Dorsolateral prefrontal cortex (tissue), 122 donors: ENCODE measurements at places on chromosomes 1 and 21. TPM values are rescaled to one million over a fixed set of nuclear protein-coding genes. Genes with fewer than 3 reads are reported as not detected.

The CCDC30 gene
- 26.0 TPM for total RNA-seq

The NUP210L gene
- 0.07 TPM for total RNA-seq

The COL24A1 gene
- total RNA-seq = 11.1 TPM

The RIMKLA gene
- 32.9 TPM for total RNA-seq

The KRTAP10-10 gene
- total RNA-seq = not detected

The MAP3K21 gene
- 9.0 TPM for total RNA-seq

The GBP6 gene
- not detected for total RNA-seq

- no peak for DNase-seq
These were observed at the start of gene GPR153 for GRCh38 chr1:6260961-6261614. Gene GPR153 (minus strand): TSS chr1:6261098. CDS start chr1:6254905, 6,193 bp downstream.

GRCh38 chr21:36209626-36210171 lies 53.1 kb downstream of the DOP1B start:
- peak; percentile 25 for DNase-seq

DNA sequence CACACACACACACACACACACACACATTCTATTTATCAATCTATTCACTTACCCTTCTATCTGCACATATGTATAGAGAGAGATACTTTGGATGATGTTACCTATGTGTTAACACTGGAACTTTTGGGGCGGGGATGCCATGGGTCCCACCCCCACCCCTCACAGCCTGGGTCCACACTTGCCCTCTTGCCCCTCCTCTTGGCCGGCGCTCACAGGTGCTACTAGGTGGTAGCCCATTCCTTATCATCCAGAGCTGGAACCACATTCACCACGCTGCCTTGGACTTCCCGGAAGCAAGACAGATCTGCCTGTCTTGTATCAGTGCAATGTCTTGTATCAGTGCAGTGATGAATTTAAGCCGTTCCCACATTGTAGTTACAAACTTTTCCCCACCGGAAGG lies 85.1 kb downstream of the LBR start:
- DNase-seq = no peak

GRCh38 chr1:155086856-155087535 lies 8.4 kb downstream of the EFNA3 start:
- DNase-seq = no peak

GRCh38 chr1:74908797-74909196 lies 175.8 kb downstream of the TYW3 start:
- DNase-seq = no peak

GRCh38 chr1:40977716-40978115 lies 1.8 kb upstream of the CTPS1 start:
- no peak for DNase-seq

GRCh38 chr21:21682172-21682571 lies 684.0 kb downstream of the NCAM2 start:
- DNase-seq = no peak

DNA sequence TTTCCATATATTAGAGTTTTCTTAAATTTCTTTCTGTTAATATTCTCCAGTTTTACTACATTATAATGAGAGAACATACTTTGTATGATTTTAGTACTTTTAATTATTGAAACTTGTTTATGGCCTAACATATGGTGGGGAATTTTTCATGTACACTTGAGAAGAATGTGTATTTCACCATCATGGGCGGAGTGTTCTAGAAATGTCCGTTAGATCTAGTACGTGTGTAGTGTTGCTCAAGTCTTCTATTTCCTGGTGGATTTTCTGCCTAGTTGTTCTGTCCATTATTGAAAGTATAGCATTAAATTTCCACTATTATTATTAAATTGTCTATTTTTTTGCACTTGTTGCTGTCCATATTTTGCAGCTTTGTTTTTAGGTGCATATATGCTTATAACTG lies 64.0 kb upstream of the RGS21 start:
- DNase-seq = no peak

- DNase-seq = no peak
These were observed 492.5 kb upstream of the ADGRL2 start for GRCh38 chr1:81308191-81308590.

DNA sequence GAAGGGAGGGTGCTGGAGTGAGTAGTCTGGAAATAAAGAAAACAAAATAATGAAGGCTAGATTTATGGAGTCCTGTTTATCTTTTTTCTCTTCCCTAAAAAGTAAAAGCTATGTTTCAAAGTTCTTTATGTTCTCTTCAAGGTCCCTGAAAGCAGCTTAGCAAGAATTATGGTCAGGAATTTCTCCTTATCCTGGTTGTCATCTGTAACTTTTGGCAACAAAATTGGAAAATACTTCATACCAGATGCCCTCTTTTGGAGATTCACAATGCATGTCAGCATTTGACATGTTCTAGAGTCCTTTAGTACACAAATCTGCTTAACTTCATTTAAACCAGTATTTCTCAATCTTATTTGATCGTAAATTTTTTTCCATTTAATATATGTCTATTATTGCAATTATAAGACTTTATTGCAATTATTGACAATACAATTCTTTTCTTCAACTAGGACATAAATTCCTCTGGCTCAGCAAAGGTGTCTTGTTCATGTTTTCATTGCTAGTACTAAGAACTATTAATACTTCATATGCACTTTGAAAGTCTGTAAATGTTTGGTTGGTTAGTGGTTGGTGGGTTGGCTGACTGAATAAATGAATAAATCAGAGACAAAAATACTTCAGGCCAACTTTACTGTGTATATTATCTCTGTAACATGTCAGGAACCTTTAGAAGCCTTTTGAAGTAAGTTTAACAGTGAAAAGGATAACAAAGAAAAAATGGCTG lies 101.5 kb downstream of the ATP1B1 start:
- DNase-seq = no peak
